Stimulated activated CD8-positive, alpha-beta memory T cell treated with anti-CD3 and anti-CD28 coated beads, Interleukin-4, amount 100 ng/mL, for 4 hours (primary cell): ENCODE measurements at places on chromosomes 3 and 15.

DNA sequence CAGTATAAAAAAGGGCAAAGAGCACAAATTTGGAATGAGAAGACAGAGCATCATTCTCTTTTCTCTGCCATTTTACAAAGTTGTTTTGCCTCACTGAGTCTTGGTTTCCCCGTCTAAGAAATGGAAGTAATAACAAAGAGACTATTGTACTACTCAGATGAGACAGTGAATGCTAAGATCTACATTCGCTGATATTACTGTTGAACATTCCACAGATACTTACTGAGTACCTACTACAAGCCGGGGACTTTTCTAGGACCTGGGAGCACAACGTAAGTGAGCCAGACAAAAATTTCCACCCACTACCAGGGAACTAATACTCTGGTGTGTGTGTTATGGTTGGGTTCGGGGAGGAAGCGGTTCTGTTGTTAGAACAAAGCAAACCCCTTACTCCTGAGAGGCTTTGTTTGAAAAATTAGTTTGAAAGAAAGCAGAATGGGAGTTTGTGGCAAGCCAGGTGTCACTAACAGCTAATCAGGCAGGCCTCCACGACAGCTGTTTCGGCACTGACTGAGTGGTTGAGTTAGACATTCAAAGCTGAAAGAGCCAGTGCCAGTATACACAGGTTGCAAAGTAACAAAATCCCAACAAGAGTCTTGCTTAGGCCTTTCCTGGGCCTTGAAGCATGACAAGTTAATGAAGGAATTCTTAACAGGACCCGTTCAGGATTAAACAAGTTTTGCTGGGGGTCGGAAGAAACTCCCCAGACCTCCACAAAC lies 458.3 kb downstream of the EDEM1 start:
- DNase-seq: no peak

DNA sequence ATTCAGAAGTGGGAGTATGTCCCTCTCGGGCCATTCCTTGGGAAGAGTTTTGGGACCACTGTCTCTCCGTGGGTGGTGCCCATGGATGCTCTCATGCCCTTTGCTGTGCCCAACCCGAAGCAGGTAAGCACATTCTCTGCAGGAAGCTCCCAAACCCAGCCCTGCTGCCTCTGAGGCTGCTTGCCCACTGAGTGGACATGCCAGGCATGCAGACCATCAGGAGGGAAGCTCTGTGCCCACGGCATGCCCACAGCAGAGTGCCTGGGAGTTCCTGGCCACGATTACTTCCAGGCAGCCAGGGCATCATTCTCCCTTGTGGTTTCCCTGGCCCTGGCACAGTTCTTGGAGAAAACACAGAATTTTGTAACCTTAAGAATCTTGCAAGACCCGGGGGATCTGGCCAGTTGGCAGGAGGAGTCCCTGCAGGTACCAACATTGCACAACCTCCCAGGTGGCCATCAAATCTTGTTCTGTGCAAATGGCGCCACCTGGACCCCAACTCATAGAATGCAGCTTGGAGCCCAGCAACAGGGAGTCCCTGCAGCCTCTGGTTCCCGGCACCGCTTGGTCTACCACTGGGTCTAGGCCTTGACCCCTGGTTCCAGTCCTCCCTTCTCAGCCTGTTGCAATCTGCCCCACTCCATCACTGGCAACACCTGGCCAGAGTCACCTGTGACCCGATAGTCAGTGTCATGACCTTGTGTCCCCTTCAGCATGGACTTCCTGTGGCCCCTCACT lies 20.4 kb downstream of the FAH start:
- DNase-seq: peak; percentile 31

GRCh38 chr3:152644478-152644877 lies 190.5 kb upstream of the P2RY1 start:
- no peak for DNase-seq

GRCh38 chr3:126399351-126399735 lies 4.6 kb downstream of the CFAP100 start:
- no peak for DNase-seq

DNA sequence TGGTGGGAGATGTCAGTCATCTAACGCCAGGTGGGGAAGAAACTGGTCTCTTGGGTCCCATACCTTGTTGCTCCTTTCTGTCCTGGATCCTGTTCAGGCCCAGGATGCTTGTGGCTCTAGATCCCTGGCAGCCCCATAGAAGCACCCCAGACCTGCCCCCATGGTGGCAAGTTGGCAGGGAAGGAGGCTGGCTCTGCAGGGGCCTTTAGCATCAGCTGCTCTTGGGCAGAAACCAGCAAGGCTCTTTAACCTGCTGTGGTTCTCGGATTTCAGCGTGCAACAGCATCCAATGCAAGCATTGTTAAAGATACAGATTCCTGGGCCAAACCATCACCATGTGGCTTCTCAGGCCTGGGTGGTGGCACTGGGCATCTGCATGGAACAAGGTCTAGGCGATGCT lies 75.8 kb downstream of the SNRK start:
- no peak for DNase-seq

- DNase-seq: no peak
Observed at GRCh38 chr3:138940446-138940845, 6.5 kb downstream of the FOXL2 start.

GRCh38 chr3:125643172-125643571 lies 47.9 kb upstream of the OSBPL11 start:
- no peak for DNase-seq

- no peak for DNase-seq
Observed at GRCh38 chr3:85678713-85679112, 719.9 kb downstream of the CADM2 start.

DNA sequence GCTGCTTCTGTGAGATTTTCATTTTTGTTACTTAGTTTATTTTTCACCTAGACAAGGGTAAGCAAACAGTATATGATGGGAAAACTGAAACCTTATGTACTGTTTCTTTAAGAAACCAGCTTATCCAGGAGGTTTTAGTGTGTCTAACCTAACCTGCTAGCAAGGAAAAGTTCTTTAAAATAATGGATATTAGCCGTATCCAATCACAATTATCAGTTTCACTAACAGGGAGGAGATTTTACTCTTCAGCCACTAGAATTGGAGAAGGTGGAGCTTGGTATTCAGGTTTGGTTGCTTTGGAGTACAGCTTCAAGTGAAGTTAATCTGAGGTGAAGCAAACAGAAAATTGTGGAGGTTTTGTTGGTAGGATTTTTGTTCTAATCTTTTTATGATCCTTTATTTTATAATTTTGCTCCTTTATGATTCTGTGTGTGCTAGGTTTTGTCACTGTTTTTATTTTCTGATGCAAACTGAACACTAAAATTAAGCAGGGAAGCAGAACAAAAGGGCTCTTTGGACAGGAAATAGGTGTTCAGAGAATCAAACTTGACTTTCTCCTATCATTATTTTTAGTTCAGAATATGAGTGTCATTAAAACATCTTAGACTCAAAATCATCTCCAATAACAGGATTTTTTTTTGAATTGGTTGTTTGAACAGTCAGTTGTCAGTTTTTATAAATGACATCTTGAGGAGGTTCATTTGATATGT lies 13.0 kb downstream of the ZFAND6 start:
- no peak for DNase-seq

DNA sequence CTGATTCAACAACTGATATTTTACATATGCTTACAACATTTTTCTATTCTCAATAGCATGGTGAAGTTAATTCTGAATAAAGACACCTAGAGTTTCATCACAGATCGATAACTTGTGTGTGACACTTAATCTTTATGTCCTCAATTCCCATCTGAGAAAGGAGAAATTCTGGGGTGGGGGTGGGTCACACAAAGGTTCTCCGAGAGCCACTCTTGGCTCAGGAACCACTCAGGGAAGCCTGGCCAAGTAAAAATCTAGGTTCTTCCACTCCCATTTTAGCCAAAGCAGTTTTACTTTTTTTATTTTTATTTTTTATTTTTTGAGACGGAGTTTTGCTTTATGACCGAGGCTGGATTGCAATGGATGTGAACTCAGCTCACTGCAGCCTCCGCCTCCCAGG lies 111.0 kb upstream of the TBL1XR1 start:
- no peak for DNase-seq

DNA sequence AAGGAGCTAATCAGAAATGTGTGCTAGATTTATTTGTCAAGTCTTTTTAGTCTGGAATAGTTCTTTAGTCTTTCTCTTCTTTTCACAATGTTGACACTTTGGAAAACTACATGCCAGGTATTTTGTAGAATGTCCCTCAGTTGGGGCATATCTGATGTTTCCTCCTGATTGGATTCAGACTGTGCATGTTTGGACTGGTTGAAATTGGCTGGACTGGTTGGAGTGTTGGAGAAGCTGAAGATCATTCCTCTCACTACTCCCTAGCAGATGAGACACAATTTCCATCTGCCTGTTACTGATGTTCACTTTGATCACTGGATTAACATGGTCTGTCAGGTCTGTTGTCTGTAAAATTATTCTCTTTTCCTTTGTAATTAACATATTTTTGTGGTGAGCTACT lies 3.7 kb downstream of the NME9 start:
- DNase-seq: no peak

DNA sequence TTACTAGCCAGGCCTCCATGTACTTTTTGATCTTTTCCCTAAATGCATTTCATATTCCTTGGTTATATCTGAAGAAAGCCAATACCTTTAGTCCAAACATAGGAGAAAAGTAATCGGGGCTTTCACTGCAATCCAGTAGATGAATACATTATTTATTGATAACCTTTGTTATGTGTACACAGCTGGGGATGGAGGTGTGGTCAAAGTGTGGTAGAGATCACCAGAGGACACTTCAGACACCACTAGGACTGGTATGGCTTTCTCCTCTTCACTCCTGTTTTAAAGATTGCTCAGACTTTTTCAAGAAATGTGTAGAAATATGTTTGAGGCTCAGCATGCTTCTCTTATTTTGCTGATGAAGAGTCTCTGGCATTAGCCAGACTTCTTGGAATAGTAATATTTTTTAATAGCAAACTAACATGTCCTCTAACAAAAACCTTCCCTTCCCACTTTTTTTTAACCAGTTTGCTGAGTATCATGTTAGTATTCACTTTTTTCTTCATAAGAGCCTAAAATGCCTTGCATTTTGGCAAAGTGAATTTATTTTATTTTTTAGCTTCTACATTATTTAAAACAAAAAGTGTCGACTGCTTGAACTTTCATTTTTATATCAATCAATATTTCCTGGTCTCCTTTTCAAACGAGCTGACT lies 65.6 kb upstream of the MBNL1 start:
- no peak for DNase-seq

DNA sequence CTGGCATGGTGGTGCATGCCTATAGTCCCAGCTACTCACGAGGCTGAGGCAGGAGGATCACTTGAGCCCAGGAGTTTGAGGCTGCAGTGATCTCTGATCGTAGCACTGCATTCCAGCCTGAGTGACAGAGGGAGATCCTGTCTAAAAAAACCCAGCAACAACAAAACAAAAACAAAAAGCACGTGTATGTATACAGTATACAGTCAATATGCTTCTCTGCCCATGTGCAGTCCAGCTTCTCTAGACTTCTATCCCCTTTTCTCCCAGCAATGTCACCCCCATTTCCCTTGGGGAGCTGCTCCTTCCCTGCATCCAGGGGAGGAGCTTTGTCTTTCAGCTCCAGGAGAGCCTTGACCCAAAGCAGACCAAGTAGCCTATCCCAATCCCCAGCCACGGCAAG lies 20.0 kb upstream of the GRIP2 start:
- no peak for DNase-seq

GRCh38 chr3:48852151-48852550 lies 4.5 kb upstream of the PRKAR2A start:
- DNase-seq: no peak

- DNase-seq: no peak
Observed at GRCh38 chr15:66100761-66101160, 152.8 kb downstream of the MEGF11 start.

DNA sequence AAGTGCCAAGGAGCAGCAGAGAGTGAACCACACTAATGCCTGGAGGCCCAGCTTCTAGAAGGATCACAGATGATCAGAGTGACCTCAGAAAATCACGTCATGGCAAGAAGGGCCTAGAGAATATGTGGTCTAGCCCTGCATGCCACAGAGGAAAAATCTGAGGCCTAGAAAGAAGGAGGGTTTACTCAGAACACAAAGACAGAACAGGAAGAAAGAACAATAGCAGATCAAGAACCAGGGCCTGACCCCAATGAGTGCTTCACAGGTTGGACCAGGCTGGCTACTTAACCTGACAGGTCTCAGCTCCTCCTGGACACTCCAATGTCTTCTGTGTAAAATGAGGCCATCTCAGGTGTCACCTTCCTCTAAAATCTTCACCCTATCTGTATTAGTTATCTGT lies 14.2 kb downstream of the RAB6B start:
- no peak for DNase-seq

GRCh38 chr3:112751564-112752512 lies 94.8 kb downstream of the CD200R1L start:
- no peak for DNase-seq

DNA sequence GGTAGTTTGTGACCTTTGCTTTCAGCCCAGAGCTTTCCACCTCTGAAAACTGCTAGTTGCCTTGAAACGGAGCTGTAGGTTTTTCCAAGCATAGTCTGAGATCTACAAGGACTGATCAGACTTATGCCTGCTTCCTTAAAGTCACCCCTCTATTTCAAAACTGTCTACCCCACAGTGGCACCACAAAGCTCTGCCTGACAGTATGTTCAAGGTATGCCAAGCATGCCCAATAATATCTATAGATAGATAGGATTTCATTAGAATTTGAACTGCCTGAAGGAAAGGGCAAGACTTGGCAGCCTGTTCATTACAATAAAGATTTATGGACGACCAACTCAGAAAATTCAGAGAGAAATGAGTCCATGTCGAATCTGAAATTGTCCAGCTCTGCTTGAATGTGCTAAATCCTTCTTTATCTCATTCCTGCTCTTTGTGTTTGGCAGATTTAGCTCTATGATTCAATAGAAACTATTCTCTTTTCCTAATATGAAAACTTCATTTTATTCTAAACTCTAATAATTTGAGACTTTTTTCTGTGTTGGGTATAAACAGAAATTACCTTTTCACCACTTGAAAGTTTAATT lies 227.6 kb upstream of the TBC1D5 start:
- DNase-seq: no peak

- no peak for DNase-seq
Observed at GRCh38 chr15:101151288-101151687, 100.6 kb downstream of the CHSY1 start.

GRCh38 chr3:100518983-100519382 lies 26.6 kb downstream of the TMEM45A start:
- no peak for DNase-seq

DNA sequence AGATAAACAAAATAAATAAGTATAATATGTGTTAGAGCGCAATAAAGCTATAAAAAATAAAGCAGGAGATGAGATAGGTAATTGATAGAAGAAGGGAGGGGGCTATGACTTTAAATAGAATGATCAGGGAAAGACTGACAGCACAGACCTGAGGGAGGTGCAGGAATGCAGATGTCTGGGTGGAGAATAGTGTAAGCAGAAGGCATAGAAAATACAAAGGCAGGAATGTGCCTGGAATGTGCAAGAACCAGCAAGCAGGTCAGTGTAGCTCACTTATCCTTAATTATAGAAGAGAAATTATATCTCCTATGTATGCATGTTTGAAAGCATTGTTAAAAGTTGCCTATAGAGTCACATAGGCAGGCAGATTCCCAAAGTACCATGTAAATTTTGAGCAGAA lies 239.4 kb upstream of the SOX14 start:
- no peak for DNase-seq

- DNase-seq: no peak
Observed at GRCh38 chr15:85828874-85829273, 34.1 kb upstream of the KLHL25 start.

- DNase-seq: no peak
Observed at GRCh38 chr15:96180087-96180748, 150.3 kb upstream of the NR2F2 start.
